Hepatocyte (in vitro differentiated cells): ENCODE measurements at places on chromosomes 6 and 20. TPM values are rescaled to one million over a fixed set of nuclear protein-coding genes. Genes with fewer than 3 reads are reported as not detected.

DNA sequence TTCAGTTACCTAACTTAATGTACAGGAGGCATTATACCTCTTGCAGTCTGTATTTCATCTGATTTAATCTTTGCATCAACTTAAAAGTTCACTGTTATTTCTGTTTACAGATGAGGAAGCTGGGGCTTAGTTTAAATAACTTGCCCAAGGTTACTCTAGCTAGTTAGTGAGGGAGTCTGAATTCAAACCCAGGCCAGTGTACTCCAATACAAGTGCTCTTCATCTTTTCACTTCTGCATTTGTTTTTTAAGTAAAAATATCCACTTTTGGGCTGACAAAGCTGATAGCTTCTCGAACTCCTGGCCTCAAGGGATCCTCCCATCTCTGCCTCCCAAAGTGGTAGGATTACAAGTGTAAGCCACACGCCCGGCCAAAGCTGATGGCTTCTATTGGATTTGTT is 23.6 kb downstream of the RREB1 start:
- DNase-seq: no peak

DNA sequence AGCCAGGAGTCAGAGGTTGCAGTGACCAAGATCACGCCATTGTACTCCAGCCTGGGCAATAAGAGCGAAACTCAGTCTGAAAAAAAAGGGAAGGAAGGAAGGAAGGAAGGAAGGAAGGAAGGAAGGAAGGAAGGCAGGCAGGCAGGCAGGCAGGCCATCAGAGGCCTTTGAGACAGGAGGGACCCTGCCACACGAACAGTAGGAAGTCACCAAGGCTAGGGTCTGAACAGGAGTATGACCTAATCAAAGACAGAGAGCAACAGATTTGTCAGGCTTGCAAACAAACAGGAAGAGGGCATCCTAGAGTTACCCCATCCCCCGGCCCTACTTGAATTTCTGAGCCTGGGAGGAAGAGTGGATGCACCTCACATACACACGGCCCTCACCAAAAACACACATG is 67.1 kb downstream of the FGD2 start:
- DNase-seq: no peak

The SAMD3 gene
- total RNA-seq: 0.28 and 2.2 TPM in 2 replicates

The TMEM74B gene
- 5.2 and 9.4 TPM in 2 replicates for total RNA-seq

DNA sequence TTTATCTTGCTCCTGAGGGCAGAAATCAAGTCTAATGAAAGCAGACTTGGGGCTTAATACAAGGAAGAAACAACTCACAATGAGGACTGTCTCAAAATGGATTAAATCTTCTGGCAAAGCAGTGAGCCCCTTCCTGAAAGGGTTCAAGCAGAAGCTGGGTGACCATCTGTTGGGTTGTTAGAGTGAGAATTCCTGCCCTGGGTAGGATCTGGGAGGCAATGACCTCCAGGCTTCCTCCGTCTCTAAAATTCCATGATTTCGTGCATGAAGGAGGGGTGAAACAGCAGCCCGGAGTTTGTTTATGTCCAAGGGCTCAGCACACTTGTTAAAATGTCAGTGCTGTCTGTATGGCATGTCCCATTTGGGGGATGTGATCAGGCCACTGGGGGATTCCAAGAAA is 64.0 kb upstream of the KCNK16 start:
- no peak for DNase-seq

DNA sequence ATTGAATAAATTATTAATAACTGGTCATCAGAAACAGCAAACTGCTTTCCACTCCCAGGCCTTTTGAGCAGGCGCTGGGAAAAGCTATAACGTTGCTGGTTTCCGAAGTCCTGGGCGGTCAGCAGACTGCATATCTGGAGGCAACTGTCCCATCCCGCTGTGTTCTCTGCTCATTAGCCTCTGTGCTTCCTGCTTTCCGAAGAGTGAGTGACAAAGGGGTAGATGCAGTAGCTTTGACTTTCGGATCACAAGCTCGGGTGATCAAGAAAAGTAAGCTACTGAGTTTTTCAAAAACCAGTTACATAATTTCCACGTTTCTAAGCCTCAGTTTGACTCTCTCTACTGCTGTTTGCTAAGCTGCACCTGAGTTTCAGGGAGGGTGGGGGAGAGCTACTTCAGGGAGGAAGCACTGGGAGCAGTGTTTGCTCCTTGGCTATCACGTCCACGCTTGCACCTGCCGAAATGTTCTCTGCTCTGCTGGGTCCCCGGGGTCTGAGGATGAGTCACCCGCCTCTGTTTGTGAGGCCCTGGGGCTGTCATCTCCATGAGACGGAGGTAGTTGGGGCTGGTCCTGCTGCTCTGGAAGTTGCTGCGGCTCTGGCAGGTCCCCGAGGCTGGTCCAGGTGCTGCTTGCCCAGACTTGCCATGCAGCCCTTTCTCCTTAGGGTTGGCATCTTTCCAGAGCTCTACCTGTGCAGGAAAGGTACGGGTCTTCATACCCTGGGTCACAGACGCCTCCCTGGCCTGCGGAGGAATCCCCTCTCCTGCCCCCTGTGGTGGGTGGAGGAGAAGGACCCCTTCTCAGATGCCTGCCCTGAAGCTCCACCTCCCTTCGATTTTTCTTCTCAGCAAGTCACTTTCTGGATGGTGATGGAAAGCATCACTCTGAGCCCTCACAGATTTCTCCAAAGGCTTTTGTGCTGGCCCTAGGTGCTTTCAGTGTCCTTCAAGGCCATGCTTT is 220.0 kb downstream of the QKI start:
- peak; percentile 43 for DNase-seq

DNA sequence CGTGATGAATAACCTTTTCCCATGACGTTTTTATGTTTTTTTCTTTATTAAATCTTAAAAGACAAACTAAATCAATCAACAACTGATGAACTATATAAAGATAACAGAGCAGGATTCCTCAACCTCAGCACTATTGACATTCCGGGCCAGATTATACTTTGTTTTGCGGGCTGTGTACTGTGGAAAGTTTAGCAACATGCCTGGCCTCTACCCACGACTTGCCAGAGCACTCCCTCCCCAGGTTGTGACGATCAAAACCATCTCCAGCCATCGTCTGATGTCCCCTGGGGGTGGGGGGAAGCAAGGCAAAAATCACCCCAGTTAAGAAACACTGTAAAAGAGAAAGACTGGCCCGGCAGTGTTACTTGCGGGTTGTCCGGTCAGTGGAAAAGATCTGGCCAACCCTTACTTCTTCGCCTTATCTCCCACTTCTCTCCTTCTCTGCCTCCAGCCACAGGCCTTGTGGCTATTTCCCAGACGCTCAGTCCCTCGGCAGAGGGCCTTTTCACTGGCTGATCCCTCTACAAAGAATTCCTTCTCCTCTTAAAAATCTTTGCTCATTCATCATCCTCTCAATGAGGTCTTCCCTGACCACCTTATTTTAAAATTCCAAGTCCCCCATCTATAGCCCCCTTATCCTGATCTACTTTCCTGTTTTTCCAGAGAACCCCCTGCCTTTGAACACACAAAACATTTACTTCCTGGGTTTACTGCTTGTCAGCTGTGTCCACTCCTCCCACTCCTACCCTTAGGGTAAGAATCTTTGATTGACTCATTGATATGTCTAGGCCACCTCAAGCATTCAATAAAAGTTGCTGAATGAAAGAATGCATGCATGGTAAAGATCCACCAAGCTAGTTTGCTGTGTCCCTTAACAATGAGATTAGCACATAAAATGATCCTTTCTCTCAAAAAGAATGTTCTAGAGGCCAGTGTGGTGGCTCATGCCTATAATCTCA is 14.7 kb upstream of the RAB22A start:
- DNase-seq: no peak

GRCh38 chr20:46213946-46214823 is 94.1 kb downstream of the CDH22 start:
- DNase-seq: peak; percentile 46

DNA sequence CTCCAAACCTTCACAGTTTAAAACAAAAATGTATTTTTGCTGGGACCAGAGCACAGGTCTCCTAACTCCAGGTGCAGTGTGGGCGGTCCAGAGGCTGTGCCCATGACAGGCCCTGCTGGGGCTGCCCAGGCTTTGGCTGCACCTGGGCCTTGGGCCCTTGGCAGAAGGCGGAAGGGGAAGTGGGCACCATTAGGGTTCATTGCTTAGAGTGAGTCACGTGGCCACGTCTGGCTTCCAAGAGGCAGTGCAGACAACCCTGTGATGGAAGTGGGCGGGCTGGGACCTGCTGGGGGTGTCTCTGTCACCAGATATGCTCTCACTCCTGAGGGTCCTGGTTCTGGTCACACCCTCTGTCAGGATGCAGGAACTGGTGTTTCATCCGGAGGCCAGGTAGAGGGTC is 302.2 kb downstream of the QKI start:
- DNase-seq: no peak

The HLA-F gene
- 7.8 and 8.8 TPM in 2 replicates for total RNA-seq
